ENCODE measurements at places on chromosomes 5 and 9. TPM values are rescaled to one million over a fixed set of nuclear protein-coding genes. Genes with fewer than 3 reads are reported as not detected.

Gene ARAP3
- total RNA-seq, result 4.6 TPM

Gene PFN3
- total RNA-seq, result not detected

Gene HAVCR1
- 30.4 TPM for total RNA-seq

Gene SLC36A2
- not detected for total RNA-seq

Gene SPOUT1
- total RNA-seq, result 51.4 TPM

Gene SV2C
- not detected for total RNA-seq

Gene SLC45A2
- not detected for total RNA-seq

Gene PPP1R26
- 17.3 TPM for total RNA-seq

Gene RAPGEF1
- 45.8 TPM for total RNA-seq

Gene NIPAL4
- 10.0 TPM for total RNA-seq

Gene FAM78A
- total RNA-seq, result 0.28 TPM

Gene ISCA1
- total RNA-seq, result 42.7 TPM

Gene SLC25A2
- not detected for total RNA-seq

Gene ALDH1A1
- total RNA-seq, result 5,218 TPM

Gene EGFL7
- 38.6 TPM for total RNA-seq

Gene FBN2
- total RNA-seq, result 17.6 TPM

Gene FBXL7
- total RNA-seq, result 1.1 TPM

Gene HMCN2
- total RNA-seq, result 0.09 TPM

Gene SHOC1
- total RNA-seq, result not detected

Gene PAM
- total RNA-seq, result 19.6 TPM

Gene GABRA1
- not detected for total RNA-seq

Gene SELENOP
- 0.37 TPM for total RNA-seq

Gene ADGRD2
- total RNA-seq, result 0.03 TPM

Gene GDNF
- total RNA-seq, result 0.05 TPM

Gene MEIKIN
- not detected for total RNA-seq

Gene IFNA2
- total RNA-seq, result not detected

Gene C9
- total RNA-seq, result not detected

Gene MSX2
- 4.9 TPM for total RNA-seq

Gene TPM2
- 647 TPM for total RNA-seq

Gene ZNF782
- 2.4 TPM for total RNA-seq

Gene COL23A1
- total RNA-seq, result not detected

Gene AMBP
- 7.1 TPM for total RNA-seq

Gene RPS14
- 2,965 TPM for total RNA-seq

Gene CDKN2B
- not detected for total RNA-seq

Gene PGGT1B
- total RNA-seq, result 20.2 TPM

Gene GABBR2
- total RNA-seq, result 0.14 TPM

Gene TMEM171
- total RNA-seq, result 4.0 TPM

Gene PLAC8L1
- total RNA-seq, result not detected

Gene RETREG1
- total RNA-seq, result 2.8 TPM

Gene LPAR1
- 22.1 TPM for total RNA-seq

Gene FOXD4L5
- total RNA-seq, result 0.06 TPM

Gene SHC3
- 0.40 TPM for total RNA-seq

Gene HRH2
- 0.34 TPM for total RNA-seq

Gene GPX8
- 34.4 TPM for total RNA-seq

Gene OR1J2
- not detected for total RNA-seq

Gene MACIR
- 19.3 TPM for total RNA-seq

Gene AP3S1
- total RNA-seq, result 77.6 TPM
